ENCODE measurements at places on chromosomes 16 and 17.

GRCh38 chr17:18960241-18960665 is 8.3 kb downstream of the SLC5A10 start:
- no peak for DNase-seq

DNA sequence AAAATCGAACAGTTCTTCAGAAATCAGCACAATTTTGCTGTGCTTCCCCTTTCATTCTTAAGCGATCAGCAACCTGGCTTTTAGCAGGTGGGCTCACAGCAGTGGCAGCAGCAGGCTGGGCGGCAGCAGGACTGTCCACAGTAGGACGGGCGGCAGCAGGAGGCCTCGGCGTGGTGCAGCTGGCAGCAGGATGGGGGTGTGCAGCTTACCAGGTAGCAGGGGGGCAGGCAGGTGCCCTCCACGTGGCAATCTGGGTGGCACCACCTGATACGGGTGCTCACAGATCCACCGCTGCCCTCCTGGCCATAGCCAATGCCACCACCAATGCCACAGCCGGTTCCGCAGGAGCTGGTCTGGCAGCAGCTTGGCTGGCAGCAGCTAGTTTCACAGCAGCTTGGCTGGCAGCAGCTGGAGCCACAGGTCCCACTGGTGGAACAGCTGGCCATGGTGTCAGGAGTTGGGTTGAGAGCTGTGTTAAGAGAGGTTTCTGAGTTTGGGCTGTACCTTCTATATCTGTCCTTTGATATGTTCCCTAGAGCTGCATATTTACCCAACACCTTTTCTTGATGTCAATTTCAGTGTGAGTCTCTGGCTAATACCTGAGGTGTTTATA is at the start of gene KRTAP1-4:
TSS of gene KRTAP1-4 (minus strand) at position 563 of the 613 bp plus-strand sequence. CDS start at position 446, 117 bp downstream.
- no peak for DNase-seq

DNA sequence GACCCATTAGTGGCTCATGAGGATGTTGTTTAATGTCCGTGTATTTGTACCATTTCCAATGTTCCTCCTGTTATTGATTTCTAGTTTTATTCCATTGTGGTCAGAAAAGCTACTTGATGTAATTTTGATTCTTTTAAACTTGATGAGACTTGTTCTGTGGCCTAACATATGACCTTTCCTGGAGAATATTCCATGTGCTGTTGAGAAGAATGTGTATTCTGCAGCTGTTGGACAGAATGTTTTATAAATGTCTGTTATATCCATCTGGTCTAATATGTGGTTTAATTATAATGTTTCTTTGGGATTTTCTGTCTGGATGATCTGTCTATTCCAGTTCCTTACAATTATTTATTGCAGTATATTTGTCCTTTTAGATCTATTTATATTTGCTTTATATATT is 2.9 kb upstream of the ABCA10 start:
- no peak for DNase-seq

DNA sequence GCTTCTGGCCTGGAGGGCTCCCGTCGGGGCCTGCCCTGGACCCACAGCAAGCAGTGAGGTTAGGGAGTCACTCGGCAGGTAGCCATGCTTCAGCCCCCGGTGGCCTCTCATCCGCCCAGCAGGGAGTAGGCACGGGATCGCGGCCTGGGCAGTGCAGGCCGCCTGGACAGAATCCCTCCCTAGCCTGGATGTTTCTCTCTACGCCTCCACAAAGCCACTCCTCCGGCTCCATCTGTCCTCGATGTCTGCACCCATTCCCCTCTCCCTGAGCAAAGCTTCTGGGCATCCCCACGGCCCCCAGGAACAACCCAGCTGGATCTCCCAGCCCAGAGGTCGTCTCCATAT is 145.2 kb downstream of the RBFOX3 start:
- no peak for DNase-seq

- DNase-seq, result no peak
These were observed 5.4 kb downstream of the ABR start for GRCh38 chr17:1174263-1174880.

DNA sequence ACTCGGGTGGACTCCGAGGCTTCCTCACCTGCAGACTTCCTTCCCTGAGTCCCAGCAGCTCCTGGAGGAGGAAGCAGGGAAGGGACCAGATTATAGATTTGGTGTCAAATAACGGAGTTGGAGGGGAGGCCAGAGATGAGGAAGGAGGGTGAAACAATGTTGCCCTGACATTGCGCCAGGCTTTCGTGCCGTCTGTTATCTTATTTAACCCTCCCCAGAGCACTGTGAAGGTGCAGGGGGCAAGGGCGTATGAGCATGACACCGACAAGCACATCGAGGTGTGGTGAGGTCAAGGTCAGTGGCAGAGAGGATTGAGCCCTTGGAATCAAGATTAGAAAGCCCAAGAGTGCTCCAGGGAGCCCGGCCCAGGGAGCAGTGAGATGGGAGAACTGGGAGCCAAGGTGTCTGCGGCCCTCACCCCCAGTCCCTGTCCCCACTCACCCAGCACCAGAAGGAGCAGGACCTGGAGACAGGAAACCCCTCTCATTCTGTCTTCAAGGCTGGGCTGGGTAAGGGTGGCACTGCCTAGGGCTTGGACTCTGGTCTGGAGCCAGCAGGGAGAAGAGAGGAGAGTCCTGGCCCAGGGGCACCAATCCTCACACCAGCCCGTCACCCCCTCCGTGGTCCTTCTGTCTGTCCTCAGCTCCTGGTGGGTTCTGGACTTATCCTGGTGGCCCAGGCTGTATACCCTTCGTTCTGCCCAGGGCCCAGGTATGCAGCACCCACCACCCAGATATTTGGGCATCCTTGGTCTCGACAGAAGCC is 1.1 kb downstream of the PRSS33 start:
- no peak for DNase-seq

DNA sequence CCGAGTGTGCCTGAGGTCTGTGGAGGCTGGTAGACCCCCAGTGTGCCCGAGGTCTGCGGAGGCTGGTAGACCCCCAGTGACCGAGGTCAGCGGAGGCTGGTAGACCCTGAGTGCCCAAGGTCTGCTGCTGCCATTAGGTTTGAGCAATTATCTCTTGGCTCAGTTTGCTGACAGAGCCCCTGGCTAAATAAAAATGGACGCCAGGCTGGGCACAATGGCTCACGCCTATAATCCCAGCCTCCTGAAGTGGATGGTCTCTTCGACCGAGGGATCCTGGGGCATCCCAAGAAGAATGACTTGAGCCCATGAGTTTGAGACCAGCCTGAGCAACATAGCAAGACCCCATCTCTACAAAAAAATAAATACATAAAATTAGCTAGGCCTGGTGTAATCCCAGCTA is 98.7 kb upstream of the ZNF469 start:
- no peak for DNase-seq

DNA sequence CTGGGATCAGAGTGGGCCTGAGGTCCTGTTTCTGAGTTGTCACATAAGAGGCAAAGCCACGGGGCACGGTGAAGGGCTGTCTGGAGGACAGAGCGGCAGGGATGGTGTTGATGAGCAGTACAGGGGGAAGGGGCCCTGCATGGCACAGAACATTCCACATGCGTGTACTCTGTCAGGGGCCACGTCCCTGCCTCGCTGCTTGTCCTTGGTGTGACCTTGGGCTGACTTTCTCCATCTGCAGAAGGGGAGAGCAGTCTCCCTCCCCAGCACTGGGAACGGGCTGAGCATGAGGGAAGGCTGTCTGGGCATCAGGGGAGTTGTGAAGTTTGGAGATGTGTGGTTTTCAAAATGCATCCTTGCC is 71.5 kb upstream of the GSE1 start:
- DNase-seq, result no peak

DNA sequence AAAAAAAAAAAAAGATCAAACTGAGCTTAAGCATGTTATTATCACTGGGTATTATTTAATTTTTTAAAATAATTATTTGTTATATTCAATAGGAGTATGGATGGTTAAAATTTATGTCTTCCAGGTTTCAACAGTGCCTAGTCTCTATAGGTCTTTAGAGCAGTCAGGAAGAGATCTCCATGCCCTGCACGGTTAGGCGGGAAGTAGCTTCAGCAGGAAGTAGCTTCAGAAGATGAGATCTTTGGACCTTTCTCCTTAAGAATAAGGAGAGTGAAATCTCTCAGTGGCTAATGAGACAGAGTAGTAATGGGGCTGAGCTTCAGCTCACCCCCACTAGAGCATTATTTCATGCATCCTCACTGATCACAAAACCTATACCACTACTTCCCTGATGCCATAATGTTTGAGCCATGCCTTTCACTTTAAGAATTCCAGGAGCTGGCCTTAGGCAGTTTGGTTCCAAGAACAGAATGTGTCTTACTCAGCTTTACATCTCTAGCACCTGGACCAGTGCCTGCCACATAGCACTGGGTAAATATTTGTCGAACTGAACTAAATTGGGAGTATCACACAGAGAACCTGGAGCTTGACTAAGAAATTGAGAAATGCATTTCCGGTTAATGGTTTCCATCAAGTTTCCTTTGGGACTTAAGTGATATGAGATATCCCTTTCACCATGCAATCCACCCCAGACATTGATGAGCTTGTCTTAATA is 43.5 kb downstream of the SCPEP1 start:
- no peak for DNase-seq

DNA sequence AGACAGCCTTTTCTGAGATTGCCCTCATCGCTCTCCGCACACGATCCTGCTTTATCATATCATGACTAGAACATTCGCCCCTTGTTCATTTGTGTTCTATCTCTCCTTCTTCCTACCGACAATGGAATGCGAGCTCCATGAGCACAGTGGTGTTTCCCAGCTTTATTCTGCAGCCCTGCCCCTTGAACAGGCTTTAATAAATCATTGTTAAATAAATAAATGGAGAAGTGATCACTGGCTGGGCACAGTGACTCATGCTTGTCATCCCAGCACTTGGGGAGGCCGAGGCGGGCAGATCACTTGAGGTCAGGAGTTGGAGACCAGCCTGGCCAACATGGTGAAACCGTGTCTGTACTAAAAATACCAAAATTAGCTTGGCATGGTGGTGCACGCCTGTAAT is 1063.3 kb upstream of the EEF2KMT start:
- no peak for DNase-seq

- DNase-seq, result no peak
These were observed 69.6 kb upstream of the TEKT1 start for GRCh38 chr17:6901086-6901485.

DNA sequence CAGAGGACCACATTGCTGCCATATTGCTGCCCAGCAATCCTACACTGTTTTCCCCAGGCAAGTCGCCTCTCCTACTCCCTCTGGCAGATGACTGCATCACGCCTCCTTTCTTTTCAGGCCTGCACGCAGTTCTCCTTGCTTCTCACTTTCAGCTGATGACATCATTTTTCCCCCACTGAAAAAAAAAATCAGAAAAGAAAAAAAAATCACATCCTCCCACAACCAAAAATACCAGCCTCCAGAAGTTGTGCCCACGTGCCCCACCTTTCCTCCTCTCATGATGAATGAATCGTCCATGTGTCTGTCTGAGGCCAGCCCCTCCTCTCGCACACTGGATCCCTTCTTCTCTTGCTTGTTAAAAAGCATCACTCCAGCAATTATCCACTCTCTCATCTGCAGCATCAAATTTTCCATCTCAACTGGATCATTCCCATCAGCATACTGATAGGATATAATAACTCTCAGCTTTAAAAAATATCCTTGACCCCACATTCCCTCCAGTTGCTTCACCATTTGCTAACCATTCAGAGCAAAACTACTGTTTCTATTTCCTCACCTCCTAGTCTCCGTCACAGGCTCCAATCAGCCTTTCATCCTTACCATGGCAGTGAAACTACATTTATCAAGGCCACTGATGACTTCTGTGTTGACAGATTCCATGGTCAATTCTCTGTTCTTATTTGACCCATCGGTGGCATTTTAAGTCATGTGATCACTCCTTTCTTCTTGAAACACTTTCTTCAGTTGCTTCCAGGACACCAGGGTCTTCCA is 30.1 kb upstream of the DYNLL2 start:
- peak; percentile 68 for DNase-seq

DNA sequence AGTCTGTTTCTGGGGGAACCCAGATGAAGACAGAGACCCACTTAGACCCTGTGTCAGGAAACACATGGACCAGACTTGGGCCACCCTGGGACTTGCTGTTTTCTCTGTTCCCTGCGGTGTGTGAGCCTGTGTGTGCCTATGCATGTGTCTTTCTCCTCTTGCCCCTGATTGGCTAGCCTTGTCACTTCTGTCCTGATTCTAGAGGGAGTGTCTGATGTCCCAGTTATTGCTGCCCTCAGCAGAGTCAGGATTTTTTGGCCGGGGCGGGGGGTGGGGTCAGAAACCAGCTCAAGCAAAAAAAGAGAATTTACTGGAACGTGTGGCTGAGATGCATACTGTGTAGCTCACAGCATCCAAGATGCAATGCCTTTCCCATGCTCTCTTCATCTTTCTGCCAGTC is 30.5 kb downstream of the PLCG2 start:
- no peak for DNase-seq

DNA sequence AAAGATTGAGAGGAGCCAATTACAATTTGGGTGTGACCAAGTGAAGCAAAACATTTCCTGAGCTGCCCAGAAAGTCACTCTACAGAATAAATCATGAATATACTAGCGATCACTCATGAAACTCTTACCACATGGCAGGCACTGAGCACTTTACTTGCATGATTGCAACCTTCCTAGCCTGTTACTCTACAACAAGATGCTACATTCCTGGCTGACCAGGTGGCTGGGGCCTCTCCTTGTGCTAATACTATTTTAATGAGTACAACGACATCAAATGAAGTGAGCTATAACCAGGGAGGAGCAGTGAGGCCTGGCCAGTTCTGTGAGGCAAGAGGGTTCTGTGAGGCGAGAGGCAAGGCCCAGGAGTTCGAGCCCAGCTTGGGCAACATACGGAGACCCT is 75.2 kb downstream of the CPPED1 start:
- DNase-seq, result no peak

GRCh38 chr17:64413513-64413912 is 22.9 kb upstream of the PECAM1 start:
- no peak for DNase-seq

GRCh38 chr16:67393111-67393787 is at the start of gene TPPP3:
TPPP3 (minus strand) TSS chr16:67393498; CDS start chr16:67391111, 2,387 bp downstream.
- peak; percentile 93 for DNase-seq

DNA sequence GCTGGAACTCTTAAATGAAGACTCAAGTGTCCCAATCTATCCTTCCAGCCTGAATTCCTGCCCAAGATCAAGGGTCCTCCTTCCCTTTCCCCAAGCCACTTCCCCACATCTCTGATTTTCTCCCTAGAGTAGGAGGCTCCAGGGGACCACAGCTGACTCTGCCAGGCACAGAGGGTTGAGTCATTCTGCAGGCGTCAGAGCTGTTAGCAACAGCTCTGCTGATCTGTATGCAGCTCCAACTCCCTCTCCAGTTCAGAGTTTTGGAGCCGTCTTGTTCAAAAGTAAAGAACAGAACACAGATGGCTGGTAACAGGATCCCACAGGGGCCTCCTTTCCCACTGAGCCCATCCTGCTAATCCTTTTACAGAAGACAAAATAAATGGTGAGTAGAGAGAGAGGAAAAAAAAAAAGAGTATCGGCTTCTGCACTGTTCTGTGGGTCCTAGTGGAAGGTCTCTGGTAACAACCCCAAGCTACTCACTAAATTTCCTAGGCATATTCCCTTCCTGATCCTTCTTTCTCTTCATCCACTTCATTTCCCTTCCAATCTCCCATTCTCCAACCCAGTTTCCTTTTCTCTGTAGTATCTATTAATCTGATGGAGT is 13.4 kb upstream of the TAOK1 start:
- DNase-seq, result peak; percentile 93

Data from head of caudate nucleus (tissue), 42 donors.